Epithelial cell of proximal tubule (primary cell): ENCODE measurements at places on chromosomes 1 and 21. TPM values are rescaled to one million over a fixed set of nuclear protein-coding genes. Genes with fewer than 3 reads are reported as not detected.
A peak's percentile ranks its signal among the peaks of the same experiment; 100 is the strongest.

Gene ALX3
- total RNA-seq: not detected in 2 replicates

Gene ARPC5
- 94.4 and 127 TPM in 2 replicates for total RNA-seq

DNA sequence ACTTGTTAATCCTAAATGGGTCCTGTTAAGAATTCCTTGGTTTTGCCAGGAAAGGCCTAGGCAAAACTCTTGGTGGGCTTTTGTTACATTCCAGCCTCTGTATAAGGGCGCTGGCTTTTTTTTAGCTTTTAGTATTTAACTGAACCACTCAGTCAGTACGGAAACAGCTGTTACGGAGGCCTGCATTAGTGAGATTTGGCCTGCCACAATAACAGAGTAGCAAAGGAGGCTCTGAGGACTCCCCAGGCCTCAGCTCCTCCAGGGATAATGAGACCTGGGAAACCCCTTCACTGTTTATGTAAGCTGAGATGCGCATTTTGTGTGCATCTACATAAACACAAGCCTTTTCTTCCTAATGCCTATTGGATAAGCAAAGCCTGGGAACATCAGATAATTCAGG lies 210.2 kb downstream of the APP start:
- DNase-seq: no peak

DNA sequence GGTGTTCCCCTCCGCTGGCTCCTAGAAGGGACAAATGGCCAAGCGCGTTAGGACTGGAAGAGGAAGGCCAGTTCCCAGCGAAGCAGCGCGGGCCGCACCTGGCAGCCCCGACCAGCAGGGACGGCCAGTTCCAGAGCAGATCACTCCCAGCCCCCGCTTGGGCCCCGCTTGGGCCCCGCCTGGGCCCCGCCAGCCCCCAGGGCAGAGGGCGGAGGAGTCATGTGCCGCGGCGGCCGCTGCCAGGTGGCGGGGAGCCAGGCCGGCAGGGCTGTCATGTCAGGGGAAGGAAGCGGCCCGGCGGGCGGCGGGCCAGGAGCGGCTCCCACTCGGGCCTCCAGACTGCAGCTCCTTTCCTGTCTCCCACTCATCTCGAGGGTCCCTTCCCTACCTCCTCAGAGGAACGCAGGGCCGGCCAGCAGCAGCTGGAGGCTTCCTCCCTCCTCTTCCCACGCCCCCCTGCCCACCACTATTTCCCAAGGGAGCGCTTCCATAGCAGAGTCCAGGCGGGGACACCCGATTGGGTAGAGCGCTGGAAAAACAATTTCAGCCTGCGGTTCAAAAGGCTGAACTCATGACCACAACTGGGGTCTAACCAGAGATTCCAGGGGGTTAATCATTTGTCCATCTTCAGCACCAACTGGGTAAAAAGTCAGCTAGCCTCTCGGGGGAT lies 16.5 kb downstream of the ZNF697 start:
- peak; percentile 82 for DNase-seq

DNA sequence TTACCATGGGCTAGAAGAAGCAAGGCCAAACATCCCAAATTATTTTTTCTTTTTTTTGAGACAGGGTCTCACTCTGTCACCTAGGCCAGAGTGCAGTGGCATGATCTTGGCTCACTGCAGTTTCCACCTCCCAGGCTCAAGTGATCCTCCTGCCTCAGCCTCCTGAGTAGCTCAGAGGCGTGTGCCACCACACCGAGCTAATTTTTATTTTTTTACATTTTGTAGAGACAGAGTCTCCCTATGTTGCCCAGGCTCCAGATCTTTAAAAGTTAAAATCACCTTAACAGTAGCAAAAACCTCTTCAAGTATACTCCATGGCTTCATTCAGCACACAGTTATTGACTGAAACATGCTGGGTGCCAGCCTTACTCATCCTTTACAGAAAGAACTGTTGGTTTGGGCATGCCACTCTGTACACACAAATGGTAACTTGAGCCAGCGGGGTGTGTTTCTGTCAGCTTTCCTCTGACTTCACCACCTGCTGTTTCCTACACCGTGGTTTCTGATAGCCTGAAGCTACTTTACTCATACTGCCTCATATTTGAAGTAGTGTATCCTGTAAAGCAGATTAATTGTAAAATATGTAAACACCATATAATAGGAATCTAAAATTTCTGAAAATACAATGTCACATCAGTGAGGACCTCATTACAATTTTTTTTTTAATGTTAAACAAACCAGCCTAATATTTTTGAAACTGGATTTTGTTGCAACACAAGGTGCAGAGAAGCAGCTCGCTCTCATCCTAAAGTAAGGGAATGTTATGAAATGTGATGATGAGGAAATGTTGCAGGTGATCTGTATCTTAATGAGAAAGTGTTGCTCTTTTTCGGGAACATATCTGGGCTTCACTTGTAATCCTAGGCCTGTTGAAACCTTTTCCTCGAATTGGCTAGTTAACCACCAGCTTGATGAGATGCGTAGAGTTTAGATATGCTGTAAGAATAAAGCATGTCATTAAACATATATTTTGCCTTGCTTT lies 113.9 kb downstream of the ATP5PO start:
- no peak for DNase-seq

DNA sequence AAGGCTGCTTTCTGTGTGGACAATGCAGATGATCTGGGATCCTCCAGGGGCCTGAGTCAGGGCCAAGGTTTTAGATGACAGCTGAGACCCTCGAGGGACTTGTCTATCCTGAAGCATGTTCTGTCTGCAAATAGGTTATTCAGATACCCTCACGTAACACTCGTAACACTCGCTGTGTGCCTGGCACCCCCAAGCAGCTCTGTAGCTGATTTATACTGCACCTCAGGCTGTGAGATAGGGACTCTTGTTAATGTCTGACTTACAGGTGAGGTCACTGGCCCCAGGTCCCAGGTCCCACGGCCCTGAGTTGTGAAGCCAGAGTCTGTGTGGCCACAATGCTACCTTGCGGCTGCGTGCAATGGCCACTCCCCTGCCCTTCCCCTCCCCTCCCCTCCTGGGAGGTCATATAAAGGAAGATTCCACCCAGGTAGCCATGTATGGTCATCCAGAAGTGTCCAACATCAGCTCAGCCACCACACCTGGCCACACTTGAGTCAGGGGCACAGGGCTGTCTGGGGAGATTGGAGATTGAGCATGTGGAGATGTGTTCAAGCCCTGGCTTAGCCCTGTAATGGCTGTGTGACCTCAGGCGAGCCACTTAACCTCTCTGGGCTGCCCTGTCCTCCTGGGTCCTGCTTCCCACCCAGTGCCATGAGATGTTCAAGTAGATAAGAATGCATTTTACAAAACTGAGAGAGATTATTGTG lies 687.7 kb downstream of the MATN1 start:
- no peak for DNase-seq

- DNase-seq: no peak
Observed at GRCh38 chr1:61162520-61163258, 80.3 kb downstream of the NFIA start.

- no peak for DNase-seq
Observed at GRCh38 chr1:223770621-223771315, 58.4 kb downstream of the CAPN2 start.

Gene SPRR1A
- total RNA-seq: not detected in 2 replicates

- DNase-seq: no peak
Observed at GRCh38 chr1:184419350-184420161, 32.7 kb downstream of the C1orf21 start.

- no peak for DNase-seq
Observed at GRCh38 chr1:55285834-55286233, 70.7 kb upstream of the USP24 start.

- DNase-seq: no peak
Observed at GRCh38 chr1:17117451-17118265, 1.6 kb downstream of the PADI2 start.

DNA sequence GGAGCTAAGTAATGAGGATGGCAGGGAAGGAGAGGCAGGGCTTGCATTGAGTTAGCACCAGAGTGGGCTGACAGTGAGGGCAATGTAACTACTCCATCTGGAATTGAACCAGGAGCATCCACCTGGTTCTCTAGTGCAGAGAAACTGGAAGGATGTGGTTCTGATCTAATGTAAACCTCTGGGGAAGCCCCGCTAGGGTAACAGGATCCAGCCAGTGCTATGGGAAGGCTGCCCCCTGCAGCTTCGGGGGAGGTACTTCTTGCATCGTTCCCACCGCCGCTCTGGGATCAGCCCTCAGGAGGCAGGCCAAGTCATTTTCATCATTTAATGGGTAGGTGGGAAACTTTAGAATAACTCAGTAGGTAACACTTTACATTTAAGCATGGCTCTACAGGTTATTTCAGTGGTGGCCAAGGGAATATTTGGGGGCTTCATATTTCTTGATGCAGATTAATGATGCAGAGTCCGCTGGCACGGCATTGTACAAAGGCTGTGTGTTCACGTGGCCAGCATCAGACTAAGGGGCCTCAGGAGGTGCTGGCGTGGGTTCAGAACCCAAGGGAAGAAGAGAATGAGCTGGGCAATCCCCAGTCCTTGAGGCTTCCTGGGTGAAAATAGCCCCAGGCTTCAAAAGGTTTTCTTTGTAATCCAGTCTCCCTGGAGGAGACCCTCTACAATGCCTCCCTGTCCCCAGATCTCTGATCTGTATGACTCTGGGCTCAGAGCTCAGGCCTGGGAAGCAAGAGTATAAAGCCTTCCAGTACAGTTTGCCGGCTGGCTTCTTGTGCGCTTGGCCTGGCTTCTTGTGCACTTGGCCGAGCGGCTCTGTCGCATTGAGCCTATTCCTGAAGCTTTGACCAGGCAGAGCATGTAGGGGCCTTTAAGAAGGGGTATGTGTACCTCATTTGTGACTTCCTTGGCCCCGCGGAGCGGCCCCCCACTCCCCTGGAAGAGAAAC lies 26.4 kb upstream of the KAZN start:
- no peak for DNase-seq

DNA sequence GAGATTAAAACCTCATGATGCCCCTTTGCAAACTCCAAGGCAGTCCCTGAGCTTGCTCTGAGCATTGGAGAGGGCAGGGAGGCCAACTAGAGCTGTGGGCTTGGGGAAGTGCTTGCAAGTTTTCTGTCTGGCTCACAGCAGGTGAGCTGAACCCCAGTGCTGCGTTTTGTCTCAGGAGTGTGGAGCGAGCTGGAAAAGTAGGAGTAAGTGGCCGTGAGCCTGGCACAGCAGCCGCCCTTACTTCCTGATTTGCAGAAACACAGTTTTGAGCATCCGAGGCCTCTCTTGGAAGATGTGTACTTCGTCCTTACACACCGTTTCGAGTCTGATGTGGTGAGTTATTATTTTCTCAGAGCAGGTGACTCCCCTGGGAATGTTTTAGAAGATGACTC lies 221.2 kb upstream of the C1orf174 start:
- no peak for DNase-seq

- DNase-seq: no peak
Observed at GRCh38 chr21:32424191-32424535, 11.7 kb downstream of the EVA1C start.

Gene PM20D1
- not detected in 2 replicates for total RNA-seq

- DNase-seq: peak; percentile 96
Observed at GRCh38 chr1:212218911-212219310, 66.3 kb upstream of the PPP2R5A start.

- no peak for DNase-seq
Observed at GRCh38 chr1:42380586-42381279, at the start of gene RIMKLA. TSS of gene RIMKLA (plus strand) at chr1:42380792. CDS start at chr1:42380935, 143 bp downstream.

- DNase-seq: no peak
Observed at GRCh38 chr1:218886101-218886871, 287.4 kb upstream of the LYPLAL1 start.

Gene GSTM2
- total RNA-seq: 6.8 and 8.9 TPM in 2 replicates

Gene SELENBP1
- 2.7 and 5.9 TPM in 2 replicates for total RNA-seq

DNA sequence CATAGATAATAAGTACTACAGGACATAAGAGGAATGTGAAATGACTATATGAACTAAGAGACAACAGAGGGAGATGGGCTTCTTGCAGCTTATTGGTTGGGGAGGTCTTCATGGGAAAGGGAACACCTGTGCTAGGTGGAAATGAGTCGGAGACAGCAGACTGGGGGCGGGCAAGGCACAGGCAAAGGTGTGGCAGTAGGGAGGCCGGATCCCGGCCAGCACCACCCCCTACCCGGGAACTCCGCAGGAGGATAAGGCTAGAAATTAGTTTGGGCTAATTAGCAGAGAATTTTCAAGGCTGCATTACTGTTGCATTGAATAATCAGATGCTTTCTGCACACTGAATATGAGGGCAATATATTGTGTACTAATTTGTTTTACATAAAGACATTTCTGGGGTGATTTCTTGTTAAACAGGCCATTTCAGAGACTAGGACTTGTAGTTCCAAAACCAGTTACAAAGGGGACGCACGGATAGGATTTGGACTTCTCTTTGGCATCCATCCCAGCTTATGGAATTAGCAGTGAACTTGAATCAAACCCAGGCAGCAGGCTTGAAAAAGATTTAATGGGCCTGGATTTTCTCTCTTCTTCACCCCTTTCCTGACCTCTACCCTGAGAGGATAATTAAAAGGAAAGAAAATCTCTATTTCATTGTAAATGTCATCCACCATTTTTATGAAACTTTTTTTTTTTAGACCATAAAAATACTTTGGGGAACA lies 2.2 kb upstream of the HUNK start:
- no peak for DNase-seq

Gene KRTAP20-3
- not detected in 2 replicates for total RNA-seq

DNA sequence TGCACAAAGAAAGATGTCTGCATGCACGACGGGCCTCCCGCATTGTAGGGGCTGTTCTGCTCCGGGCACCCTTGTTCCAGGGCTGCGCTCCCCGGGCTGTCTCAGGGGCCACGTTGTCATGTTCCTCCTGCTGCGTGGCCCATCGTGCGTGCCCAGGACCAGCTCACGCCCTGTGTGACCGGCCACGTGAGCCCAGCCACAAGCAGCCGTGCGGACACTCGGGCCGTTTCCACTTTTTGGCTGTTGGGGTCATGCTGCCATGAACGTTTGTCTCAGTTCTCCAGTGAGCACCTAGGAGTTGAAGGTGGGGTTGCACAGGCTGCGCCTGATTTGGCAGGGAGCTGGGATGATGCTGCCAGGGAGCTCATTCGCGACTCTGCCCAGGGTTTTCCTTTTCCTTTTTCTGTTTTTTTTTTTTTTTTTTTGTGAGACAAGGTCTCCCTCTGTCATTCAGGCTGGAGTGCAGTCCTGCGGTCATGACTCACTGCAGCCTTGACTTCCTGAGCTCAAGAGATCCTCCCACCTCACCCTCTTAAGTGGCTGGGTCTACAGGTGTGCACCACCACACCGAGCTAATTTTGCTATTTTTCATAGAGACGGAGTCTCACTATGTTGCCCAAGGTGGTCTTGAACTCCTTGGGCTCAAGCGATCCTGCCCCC lies 17.4 kb downstream of the PDXK start:
- no peak for DNase-seq

DNA sequence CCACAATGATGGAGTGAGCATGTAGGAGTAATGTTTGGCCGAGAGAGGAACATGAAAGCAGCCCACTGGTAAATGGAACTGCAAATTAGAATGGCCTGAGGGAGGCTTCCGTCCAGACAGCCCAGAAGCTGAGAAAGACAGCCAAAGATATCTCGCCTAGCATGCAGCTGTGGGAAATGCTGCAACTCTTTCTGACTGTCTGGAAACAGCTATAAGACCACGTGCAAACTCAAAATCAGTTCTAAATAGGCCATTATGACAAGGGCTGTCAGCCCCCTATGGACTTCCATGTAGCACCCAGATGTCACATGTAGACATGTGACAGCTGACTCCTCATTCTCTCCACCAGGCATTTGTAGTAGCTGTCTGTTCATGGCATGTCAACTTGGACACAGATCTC lies 62.9 kb upstream of the ATP1A1 start:
- DNase-seq: no peak
